ENCODE measurements at places on chromosomes 6 and 20.

DNA sequence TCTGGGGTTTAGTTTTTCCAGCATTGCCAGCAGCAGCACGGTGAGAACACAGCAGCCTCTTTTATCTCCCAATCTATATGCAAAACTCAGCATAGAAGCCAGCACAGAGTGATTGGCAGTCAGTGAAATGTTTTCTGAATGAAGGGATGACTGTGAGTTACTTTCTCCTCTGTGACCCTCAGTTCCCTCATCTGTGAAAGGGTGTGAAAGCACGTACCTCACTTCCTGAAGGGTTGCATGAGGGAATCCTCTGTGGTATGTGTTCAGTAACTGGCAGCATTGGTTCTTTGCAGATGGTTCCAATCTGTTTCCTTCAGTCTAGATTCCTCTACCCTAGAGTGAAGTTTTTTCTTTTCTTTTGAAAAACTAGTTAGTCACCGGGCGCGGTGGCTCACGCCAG, 40.0 kb downstream of the EFCAB8 start:
- DNase-seq = no peak

DNA sequence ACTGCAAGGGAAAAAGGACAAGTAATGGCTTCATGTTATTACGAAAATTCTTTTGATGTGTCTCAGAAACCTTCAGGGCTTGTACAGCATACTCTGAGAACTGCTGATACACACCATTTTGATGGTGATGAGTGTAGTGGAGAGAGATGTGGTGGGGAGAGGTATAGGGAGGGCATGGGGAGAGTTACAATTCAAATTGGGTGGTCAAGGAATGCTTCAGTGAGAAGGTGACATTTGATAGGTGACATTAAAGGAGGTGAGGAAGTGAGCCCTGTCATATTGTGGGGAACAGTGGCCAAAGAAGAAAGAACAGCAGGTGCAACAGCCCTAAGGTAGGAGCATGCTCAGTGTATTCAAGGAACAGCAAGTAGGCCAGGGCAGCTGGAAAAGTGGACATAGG, 318.9 kb downstream of the CLIC5 start:
- DNase-seq = no peak

DNA sequence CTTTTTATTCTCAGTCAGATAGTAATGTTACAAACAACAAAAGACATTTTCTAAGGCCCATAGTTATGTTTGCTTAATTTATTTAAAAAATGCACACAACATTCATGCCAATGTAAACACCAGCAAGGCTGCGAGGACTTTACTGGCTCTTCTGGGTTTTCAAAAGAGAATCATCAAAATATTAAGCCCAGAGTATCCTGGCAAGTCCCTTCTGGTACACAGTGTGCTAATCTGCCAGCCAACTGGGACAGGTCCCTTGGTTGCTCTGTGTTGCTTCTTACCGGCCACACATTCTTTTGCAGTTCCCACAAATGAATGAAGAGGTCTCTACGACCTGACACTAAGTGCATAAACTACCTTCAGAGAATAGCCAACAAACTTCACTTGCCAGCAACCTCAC, 42.6 kb upstream of the SPDEF start:
- DNase-seq = no peak

GRCh38 chr20:44601801-44602204, 19.4 kb downstream of the PKIG start:
- no peak for DNase-seq

DNA sequence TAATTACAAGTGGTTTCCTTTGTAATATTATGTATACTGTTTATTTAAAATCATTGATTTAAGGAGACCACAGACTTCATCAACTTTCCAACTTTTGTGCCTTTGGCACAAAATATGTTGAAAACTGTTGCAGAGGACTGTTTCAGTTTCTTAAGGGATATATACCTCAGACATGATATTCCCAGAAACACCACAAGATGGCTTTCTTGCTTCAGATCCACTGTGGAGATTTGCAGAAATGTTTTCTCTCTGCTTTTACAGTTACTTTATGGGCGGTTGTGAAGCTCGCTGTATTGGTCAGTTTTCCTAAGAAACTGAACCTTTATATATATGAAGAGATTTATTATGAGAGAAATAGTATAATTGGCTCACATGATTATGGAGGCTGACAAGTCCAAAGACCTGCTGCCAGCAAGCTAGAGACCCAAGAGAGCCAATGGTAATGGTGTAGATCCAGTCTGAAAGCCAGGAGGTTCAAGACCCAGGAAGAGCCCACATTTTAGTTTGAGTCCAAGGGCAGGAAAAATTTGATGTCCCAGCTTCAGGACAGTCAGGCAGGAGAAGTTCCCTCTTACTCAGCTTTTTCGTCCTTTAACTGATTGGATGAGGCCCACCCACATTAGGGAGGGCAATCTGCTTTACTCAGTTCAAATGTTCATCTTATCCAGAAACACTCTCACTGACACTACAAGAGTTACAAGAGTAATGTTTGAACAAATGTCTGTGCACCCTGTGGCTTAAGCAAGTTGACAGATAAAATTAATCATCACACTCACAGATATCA, 12.8 kb downstream of the ME1 start:
- DNase-seq = peak; percentile 48

- DNase-seq = no peak
Measured at GRCh38 chr6:135320721-135321621, 139.9 kb downstream of the MYB start.

DNA sequence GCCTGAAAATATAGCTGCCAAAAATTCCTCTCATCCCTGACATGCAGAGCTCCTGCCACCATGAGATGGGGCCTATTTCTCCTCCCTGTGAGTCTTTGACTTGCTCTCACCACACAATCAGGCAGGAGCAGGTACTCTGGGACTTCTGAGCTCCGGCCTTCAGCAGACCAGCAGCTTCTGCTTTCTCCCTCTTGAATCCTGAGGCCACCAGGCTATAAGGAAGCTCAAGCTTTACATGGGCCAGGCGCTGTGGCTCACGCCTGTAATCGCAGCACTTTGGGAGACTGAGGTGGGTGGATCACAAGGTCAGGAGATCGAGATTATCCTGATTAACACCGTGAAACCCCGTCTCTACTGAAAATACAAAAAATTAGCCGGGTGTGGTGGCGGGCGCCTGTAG, 238.7 kb upstream of the RREB1 start:
- no peak for DNase-seq

DNA sequence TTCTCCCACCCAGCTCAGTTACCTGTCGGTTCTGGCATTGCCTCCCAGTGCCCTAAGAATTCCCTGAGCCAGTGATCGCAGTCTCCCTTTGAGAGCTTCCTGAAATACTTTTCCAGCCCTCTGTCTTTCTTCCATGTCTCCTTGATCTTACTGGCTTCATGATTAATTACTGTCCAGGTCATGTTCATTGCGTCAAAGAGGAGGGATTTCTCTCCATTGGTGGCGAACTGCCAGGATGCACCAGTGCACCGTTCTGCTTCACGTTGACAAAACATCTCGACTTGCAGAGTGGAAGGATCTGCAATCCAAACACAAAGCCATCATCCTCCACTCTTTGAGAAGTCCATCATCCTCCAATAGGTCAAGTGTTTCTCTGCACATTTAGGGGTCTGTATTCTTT, 8.6 kb downstream of the RAET1E start:
- no peak for DNase-seq

DNA sequence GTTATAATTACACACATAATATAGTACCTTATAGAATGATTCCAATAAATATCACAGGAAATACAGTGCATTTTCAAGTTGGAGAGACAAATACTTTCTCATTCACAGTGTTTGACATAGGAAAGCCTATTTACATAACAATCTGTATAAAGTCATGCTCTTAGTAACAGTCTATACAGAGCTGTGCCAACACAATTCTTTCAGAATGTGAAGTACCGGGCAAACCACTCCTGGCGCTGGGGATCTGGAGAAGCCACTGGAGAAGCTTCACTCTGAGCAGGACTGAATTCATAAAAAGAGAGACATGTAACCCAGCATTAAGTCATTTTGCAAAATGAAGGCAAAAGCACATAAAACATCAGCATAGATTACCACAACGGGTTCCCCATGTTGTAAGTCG, 24.9 kb upstream of the MCM9 start:
- DNase-seq = no peak

- DNase-seq = no peak
Measured at GRCh38 chr20:3613821-3614440, 49.3 kb downstream of the GFRA4 start.

DNA sequence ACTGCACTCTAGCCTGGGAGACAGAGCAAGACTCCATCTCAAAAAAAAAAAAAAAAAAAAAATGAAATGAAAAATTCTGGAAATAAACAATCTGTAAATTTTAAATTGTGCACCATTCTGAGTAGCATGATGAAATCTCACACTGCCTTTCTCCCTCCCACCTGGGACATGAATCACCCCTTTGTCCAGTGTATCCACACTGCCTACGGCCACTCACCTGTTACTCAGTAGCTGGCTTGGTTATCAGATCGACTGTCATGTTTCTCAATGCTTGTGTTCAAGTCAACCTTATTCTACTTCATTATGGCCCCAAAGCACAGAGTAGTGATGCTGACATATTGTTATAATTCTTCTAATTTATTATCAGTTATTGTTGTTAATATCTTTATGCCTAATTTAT, 58.7 kb upstream of the MTHFD1L start:
- DNase-seq = no peak

DNA sequence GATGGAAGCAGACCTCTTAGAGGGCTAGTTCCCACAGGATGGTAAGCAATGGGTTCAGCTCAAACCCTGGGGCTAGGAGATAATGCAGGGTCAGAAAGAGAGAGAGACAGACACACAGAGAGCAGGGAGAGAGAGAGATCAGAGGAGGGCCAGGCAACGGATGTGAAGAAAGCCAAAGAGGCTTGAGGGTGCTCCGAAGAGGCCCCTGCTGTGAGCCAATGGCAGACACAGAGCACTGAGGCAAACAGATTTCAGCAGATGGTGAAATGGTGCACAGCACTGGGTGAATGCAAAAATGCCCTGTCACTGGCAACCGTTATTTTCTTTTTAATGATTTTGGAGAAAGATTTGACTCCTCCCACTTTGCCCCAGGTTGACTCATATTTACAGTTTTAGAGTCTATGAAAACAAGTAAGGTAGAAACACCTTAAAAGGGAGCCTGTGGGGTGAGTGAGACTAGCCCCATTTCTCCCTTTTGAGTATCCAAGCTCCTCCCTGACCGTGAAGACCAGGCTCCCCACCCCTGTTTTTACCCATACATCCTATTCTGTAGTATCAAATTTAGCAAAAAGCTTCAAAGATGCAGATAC, 840 bp downstream of the DEFB132 start:
- no peak for DNase-seq

- no peak for DNase-seq
Measured at GRCh38 chr6:109872968-109873545, 105.1 kb upstream of the GPR6 start.

- no peak for DNase-seq
Measured at GRCh38 chr20:57991211-57991881, 237.1 kb downstream of the ANKRD60 start.

GRCh38 chr20:35893942-35894341, 60.4 kb downstream of the SCAND1 start:
- no peak for DNase-seq

- no peak for DNase-seq
Measured at GRCh38 chr6:145204301-145204700, 531.0 kb downstream of the EPM2A start.

- peak; percentile 73 for DNase-seq
Measured at GRCh38 chr20:11544029-11544678, 373.5 kb upstream of the BTBD3 start.

DNA sequence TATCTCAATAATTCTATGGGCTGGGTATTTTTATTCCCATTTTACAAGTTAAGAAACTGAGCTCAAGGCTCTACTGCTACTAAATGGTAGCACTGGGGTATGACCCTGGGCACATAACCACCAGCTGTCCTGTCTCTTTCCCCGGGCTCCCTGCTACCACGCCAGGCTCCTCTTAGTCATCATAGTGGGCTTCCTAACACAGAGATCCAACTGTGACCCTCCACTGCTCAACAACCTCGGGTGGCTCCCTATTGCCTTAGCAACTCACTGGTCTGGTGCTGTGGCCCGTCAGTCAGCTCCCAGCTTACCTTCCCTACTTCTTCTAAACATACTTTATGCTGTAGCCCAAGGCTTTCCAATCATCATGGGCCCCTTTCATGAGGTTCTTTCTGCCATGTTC, 4.5 kb downstream of the KIAA1755 start:
- DNase-seq = no peak

DNA sequence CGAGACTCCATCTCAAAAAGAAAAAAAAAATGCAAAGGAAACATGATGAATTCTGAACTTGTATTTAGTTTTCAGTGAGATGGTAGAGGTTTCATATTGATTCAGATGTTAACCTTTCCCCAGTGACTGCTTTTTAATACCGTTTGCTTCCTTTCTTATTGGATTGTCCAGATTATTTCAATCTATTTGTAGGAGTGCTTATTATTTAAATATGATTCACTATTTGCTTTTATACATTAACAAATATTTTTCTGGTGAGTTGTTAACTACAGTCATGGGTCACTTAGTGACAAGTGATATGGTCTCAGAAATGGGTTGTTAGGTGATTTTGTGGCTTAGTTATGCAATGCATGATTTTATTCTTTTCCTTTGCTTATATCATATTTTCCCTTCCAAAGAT, 8.4 kb downstream of the PI3 start:
- DNase-seq = no peak

DNA sequence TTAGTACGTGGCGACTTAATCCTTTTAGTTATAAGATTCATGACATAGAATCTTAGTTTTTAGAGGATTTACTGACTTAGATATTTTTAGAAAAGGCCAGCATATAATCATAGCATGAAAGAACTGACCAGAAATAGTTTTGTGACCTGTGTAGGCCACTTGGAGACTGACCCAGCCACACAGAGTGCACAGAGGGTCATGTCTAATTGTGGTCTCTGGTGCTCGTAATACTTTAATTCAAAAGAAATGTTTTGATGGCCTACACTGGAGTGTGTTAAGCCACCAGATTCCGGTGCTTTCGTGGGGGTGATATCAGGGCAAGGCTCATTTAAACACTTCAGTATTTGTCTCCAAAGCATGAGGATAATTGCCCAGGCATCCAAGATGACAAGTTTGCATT, 11.4 kb downstream of the PCMTD2 start:
- DNase-seq = no peak

All from NAMALWA (cell line).